ENCODE measurements at places on chromosomes 3 and 15. TPM values are rescaled to one million over a fixed set of nuclear protein-coding genes. Genes with fewer than 3 reads are reported as not detected.

GPR15 gene
- 4.1 TPM for total RNA-seq

MORC1 gene
- total RNA-seq = not detected

SLC2A2 gene
- not detected for total RNA-seq

HESX1 gene
- 0.63 TPM for total RNA-seq

CHRM5 gene
- not detected for total RNA-seq

NPAP1 gene
- not detected for total RNA-seq

CGGBP1 gene
- 85.9 TPM for total RNA-seq

TMCO5A gene
- not detected for total RNA-seq
